Motor neuron (in vitro differentiated cells): ENCODE measurements at places on chromosomes 1 and 21. TPM values are rescaled to one million over a fixed set of nuclear protein-coding genes. Genes with fewer than 3 reads are reported as not detected.
A peak's percentile ranks its signal among the peaks of the same experiment; 100 is the strongest.

DNA sequence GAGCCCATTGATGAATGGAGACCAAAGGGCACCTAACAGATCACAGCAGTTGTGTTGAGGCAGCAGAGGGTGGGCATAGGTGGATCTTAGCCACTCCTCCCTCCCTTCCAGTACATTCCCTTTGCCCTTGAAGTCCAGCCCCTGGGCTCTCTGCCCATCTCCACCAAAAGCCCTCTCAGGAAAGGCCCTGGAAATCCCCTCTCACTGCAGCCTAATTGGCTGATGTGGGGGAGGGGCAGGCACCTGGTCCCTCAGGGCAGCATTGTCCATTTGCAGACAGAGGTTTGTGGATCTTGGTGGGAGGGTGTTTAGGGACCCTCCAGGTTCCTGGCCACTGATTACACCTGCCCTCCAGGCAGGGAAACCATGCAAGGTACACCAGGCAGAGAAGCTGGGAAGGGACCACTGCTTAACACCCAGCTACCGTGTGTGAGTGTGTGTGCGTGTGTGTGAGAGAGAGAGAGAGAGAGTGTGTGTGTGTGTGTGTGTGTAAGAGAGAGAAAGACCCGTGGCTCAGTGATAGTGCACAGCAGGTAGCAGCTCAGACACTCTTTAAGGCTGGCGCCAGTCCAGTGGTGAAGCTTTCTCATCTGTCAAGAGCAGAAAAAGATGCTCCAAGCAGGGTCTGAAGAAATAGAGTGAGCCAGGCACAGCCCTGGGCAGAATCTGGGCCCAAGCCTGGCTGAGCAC lies 71.1 kb downstream of the MATN1 start:
- no peak for ATAC-seq

Gene RHEX
- total RNA-seq, result 2.2 TPM in 1 of 2 replicates, not detected in the other

- no peak for ATAC-seq
These were observed 19.8 kb upstream of the PRDM16 start for GRCh38 chr1:3049164-3049563.

DNA sequence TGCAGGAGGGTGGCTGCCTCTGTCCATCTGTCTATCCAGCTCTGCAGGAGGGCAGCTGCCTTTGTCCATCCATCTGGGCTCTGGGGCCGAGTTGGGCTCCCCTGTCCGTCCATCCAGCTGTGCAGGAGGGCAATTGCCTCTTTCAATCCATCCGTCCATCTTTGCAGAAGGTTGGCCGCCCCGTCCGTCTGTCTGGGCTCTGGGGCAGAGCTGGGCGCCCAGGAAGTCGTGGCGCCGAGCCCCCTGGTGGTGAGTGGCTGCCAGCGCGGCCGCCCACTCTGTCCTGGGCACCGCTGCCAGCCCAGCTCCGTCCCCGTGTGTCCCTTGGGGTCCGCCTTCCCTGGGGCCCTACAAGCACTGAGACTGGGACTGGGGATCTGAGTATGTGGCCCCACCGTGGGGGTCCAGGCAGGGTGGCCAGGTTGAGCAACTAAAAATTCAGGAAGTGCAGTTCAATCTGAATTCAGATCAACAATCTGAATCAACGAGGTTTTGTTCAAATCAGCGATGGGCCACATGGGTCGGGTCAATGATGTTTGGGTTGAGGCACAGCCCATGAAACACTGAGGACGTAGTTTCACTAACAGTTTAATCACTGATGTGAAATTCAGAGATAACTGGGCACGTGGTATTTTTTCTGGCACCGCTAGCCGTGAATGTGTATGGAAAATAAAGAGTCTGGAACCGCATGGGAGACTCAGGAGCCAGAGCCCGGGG lies 99.1 kb upstream of the ACTRT2 start:
- ATAC-seq, result no peak

GRCh38 chr21:45145146-45145545 lies 70.8 kb downstream of the ADARB1 start:
- no peak for ATAC-seq

GRCh38 chr1:145828367-145829026 lies 4.5 kb downstream of the POLR3C start:
- ATAC-seq, result no peak

DNA sequence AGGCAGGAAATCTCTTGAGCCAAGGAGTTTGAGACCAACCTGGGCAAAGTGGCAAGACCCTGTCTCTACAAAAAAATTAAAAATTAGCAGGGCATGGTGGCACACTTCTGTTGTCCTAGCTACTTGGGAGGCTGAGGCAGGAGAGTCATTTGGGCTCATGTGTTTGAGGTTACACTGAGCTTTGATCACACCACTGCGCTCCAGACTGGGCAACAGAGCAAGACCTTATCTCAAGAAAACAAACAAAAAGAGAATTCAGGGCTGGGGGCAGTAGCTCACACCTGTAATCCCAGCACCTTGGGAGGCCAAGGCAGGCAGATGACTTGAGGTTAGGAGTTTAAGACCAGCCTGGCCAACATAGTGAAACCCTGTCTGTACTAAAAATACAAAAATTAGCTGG lies 17.8 kb upstream of the SLC16A1 start:
- no peak for ATAC-seq

DNA sequence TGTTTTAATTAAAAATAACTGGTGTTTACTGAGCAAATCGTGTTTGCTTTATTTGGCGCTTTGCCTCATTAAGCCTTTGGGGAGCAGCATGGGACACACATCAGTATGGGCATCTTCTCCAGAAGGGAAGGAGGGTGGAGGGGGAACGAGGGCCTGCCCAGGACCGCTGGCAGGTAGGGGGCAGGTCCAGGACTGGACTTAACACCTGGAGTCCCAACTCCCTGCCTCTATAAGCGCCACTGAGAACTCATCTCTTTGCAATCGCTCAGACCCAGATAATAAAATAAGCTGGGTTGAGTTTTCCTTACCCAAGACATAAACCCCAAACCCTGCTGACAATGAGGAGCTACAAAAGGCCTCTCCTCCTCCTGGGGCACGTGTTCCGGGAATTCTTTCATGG lies 15.1 kb downstream of the ABCG1 start:
- ATAC-seq, result no peak

- ATAC-seq, result no peak
These were observed 369.1 kb downstream of the PTBP2 start for GRCh38 chr1:97090725-97091124.

Gene NOC2L
- total RNA-seq, result 69.0 and 70.9 TPM in 2 replicates

DNA sequence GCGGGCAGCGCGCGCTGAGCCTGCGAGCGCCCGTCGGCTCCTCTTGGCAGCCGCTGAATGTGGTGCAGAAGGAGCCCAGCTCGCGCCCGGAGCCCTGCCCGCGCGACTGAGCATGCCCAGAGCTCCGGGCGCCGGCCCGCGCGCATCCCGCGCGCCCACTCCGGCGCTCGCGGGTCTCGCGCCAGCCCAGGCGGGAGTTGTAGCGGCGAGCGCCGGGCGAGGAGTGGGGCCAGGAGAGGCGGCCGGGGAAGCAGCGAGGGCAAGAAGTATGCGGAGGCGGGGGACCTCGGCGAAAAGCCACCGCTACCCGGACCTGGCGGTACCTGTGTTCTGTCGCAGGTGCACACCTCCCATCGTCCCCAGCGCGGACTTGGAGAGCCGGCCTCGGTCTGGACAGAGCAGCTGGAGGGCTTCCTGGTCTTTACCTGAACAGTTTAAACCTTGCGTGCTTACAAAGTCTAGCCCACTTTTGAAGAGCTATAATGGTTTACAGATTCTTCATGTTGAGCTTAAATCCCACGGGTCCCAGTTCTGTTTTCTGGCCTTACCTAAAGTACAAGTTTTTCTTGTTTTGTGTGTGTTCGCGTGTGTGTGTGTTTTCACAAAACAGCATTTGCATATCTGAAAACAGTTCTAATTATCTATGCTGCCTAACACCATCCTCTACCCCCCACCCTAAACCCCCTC lies at the start of gene DDAH1:
TSS of gene DDAH1 (minus strand) at position 61 of the 687 bp plus-strand sequence. CDS start 114 bp downstream, outside the sequence.
- peak; percentile 80 for ATAC-seq

Gene NFASC
- total RNA-seq, result 0.98 and 1.3 TPM in 2 replicates

Gene TCP10L
- 6.3 and 9.8 TPM in 2 replicates for total RNA-seq

DNA sequence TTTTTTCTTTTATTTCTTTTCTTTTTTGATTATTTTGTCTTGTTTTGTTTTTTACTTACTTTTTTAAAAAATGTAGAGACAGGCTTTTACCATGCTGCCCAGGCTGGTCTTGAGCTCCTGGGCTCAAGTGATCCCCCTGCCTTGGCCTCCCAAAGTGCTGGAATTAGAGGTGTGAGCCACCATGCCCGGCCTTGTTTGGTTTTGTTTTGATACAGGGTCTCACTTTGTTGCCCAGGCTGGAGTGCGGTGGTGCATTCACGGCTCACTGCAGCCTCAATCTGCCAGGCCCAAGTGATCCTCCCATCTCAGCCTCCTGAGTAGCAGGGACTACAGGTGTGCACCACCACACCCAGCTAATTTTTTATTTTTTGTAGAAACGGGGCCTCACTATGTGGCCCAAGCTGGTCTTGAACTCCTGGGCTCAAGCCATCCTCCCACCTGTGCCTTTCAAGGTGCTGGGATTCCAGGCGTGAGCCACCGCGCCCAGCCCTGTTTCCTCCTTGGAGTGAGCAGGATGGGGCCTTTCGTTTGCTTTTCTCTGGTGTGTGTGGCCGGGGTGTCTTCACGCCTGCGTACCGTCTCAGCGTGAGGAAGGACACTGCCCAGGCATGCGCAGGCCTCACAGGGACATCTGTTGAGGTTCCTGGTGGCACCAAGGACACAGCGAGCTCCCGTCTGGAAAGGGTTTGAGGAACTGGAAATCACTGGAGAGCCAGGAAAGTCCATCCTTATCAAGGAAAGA lies 15.5 kb downstream of the SLC45A1 start:
- no peak for ATAC-seq

GRCh38 chr1:23217421-23218115 lies at the start of gene HTR1D:
HTR1D (minus strand) TSS chr1:23217502; CDS start chr1:23194219, 23,283 bp downstream.
- peak; percentile 85 for ATAC-seq

Gene DNM3
- total RNA-seq, result 29.1 and 31.3 TPM in 2 replicates
